NCI-H1436 treated with DMSO at 0.1 percent for 48 hours (cell line): ENCODE measurements at places on chromosomes 11 and 22.

DNA sequence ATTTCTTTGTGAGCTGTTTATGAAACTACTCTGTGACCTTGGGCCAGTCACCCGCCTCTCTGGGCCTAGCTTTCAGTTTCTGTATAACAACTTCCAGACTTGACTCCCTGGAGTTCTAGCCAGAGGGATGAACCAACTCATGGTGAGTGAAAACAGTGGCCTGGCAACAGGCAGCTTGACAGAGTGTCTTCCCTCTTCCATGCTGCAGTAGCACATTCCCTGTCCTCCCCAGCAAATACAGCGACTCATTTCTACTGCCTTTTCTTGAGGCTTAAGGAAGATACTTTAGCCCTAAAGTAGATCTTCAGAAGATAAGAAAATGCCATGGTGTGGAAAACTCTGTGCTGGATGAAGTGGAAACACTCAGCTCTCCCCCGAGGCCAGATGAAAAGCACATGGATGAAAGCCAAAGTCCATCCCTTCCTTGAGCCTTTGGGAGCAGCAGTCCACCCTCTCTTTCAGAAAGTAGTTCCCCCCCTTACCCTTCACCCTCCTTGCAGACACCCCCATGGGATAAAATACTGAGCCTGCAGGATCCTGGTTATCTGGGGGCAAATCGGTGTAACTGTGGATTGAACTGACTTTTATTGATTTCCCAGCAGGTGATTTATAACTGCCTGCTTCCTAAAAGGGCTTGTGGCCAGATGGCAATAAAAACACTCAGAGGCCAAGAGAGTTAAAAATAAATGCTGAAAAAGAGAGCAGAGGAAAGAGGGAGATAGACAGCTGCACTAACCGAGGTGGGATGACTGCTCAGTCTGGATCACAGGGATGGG is 24.1 kb downstream of the IRAG1 start:
- DNase-seq = no peak

DNA sequence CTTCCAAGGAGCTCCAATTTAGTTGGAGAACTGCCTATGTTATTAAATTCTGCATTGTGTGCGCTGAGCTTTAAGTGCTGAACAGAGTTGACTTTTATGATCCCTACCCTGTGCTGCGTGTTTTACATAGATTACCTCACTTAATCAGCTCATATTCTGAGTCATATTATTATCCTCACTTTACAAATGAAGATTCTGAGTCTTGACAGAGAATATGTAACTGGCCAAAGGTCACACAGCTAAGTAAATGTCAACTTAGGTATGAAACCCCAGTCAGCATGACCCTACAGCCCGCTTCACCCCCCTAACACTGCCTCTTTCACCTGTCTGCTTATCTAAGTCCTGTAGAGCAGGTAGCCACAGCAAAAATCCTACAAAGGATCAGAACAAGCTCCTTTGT is 19.8 kb upstream of the TMPRSS5 start:
- DNase-seq = no peak

DNA sequence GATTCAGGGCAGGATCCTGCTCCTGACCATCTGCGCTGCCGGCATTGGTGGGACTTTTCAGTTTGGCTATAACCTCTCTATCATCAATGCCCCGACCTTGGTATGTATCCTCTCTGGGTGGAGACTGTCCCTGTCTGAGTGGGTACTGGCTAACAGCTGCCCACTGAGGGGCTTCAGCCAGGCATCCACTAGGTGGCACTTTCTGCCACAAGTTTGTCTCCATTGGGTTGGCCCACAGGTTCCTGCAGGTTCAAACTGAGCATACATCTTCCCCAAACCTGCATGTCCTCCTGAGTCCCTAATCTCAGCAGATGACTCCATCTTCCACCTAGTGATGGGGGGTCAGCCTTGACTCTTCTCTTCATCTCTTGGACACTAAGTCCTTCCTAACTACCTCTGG is 4.4 kb downstream of the SLC2A11 start:
- no peak for DNase-seq

GRCh38 chr22:45771711-45772110 is 100.1 kb downstream of the ATXN10 start:
- DNase-seq = no peak

DNA sequence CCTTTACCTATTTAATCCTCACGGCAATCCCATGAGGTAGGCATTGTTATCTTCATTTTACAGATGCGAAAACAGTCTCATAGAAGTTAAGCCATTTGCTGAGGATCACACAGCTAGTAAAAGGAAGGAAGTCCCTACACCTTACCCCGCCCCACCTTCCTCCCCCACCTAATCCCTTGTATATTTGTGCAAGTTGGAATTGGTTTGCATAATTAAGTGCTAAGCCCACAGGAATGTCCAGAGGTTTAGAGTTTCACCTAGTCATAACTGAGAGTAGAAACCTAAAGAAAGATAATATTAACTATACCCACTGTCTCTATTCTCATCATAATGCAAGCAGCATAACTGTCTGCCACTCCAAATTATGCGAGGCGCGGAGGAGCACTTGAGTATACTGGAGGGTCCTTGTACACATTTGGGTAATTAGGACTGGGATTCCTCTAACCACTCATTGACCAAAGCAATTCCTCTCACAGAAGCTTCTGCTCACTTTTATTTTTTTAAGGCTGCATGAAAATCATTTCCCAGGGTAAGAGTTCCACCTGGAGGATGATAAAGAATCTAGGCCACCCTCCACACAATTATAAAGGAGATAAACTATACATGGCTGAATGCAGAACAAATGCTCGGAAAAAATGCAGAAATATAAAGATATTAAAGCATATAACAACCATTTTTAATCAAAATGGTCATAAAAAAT is 199.9 kb downstream of the FAM181B start:
- no peak for DNase-seq

DNA sequence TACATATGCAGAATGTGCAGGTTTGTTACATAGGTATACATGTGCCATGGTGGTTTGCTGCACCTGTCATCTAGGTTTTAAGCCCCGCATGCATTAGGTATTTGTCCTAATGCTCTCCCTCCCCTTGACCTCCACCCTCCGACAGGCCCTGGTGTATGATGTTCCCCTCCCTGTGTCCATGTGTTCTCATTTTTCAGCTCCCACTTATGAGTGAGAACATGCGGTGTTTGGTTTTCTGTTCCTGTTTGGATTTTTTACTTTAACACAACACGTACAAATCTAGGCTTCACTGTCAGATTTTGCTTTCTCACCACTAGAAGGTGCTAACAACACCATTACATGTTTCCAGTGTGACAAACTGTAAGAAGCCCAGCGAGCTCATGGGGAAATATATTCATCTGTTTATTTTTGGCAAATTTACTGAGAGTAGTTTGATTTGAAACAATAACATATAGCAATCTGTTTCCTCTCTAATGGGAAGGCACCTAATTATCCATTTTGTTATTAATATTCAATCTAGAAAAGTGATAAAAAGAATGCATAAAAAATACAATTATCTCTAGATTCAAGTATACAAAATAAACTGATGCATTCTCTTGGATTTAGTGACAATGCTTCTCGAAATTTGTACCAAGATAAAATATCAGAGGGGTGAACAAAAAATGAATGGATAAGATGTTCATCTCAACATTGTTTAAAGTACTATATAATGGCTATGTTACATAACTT is 23.2 kb upstream of the BIRC3 start:
- no peak for DNase-seq

DNA sequence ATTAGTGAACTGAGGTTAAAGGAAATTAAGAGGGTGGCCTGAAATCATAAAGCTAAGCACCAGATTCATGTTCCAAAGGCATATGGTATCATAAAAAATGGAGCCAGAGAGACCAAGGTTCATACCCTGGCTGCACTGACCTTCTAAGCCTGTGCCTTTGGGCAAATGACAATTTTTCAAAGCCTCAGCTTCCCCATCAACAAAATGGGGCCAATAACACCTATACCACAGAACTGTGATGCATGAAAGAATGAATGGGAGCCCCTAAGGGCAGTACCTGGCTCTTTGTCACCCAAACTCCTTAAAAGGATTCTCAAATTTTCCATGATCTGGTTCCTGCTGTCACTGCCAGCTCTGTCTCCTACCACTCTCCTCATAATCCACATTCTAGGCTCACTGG is 72.5 kb downstream of the RAB30 start:
- DNase-seq = no peak

GRCh38 chr11:15490535-15490934 is 375.8 kb downstream of the INSC start:
- DNase-seq = no peak

GRCh38 chr11:45448561-45448960 is 162.4 kb upstream of the SYT13 start:
- no peak for DNase-seq

DNA sequence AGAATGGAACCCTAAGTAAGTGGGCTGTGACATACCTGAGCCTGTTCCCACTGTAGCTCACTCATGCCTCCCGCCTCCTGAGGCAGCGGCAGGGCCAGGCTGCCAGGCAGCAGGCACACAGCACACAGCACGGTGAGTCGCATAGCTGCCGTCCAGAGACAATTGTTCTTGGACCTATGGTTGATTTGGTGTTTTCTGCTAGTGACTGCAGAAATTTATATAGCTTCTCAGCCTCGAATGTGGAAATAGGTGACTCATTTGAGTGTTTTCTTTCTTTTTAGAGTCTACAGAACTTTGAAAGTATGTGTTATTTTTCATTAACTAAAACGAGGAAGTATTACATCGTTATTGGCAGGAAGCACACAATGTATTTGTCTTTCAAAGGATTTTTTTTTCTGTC is at the start of gene MMP7:
TSS of gene MMP7 (minus strand) at position 190 of the 400 bp plus-strand sequence. CDS start at position 143, 47 bp downstream.
- no peak for DNase-seq

DNA sequence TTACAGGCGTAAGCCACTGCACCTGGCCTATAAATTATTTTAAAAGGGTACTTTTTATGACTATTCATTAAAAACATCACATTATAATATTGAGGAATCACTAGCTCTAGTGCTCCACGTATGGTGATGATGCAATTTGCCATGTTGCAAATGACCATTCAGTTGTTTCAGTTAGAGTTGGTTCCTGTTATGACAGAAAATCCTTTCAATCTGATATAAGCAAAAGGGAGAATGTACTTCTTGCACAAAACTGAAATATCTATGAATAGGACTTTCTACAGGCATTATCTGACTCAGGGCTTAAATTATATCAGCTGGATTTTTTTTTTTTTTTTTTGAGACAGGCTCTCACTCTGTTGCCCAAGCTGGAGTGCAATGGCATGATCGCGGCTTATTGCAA is 45.6 kb upstream of the RRM1 start:
- DNase-seq = no peak

DNA sequence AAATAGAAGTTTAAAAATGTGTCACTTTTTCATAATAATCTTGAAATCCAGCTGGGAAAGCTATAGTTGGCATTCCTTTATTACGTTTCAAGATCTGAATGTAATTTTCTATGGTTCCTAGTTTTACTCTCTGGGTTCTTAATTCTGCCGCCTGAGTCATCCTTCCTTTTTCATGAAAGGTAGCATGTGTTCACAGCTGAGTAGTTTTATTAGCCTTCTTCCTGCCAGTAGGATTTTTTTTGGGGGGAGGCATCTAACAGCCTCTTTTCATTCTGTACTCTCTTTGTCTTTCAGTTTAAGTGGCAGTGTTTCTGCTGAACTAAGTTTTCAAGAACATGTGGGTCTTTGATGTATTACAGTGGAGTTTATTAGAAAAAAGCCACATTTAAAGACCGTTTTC is 36.5 kb downstream of the OR2AG2 start:
- no peak for DNase-seq

- no peak for DNase-seq
Observed at GRCh38 chr11:12469451-12469850, 92.1 kb downstream of the PARVA start.

GRCh38 chr11:62905296-62905695 is 15.9 kb downstream of the CHRM1 start:
- no peak for DNase-seq

- no peak for DNase-seq
Observed at GRCh38 chr22:23278883-23279675, 98.8 kb downstream of the BCR start.
